ENCODE measurements at places on chromosomes 6 and 20.

GRCh38 chr20:37311710-37312355, 22.4 kb downstream of the MANBAL start:
- no peak for DNase-seq
- H3K36me3 ChIP-seq = peaks cover 83% of the 10 kb centered on the region
- no peak overlapping the region for H3K4me3 ChIP-seq

DNA sequence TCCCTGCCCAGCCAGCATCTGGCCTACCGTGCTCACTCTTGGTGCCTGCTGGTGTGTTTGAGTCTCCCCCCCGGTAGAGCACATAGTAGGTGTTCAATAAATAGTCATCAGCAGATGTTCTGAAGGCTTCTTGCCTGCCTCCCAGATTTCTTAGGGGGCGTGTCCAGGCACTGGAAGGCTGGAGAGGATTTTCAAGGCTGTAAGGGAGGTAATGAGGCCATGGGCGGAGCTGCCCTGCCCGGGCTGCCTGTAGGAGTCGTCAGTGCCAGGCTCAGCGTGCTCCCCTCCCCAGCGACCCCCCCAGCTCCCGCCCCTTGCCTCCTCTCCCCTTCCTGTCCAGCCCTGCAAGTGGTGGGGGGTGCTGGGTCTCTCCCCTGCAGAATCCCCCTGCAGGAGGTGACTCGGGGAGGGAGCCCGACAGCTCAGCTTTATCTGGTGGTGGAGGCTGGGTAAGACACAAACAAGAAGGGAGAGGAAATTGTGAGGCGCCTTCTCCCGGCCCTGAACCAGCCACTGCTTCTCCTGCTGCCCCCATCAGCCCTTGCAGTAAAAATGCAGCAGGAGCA, 55.9 kb downstream of the BCAS4 start:
- DNase-seq = no peak
- peaks cover 7% of the 10 kb centered on the region for H3K36me3 ChIP-seq
- no peak overlapping the region for H3K27ac ChIP-seq
- H3K4me3 ChIP-seq = no peak overlapping the region

GRCh38 chr6:4611429-4612129, 164.6 kb upstream of the CDYL start:
- DNase-seq = no peak
- H3K4me1 ChIP-seq = peaks cover 22% of the 10 kb centered on the region
- H3K27ac ChIP-seq = no peak overlapping the region
- H3K27me3 ChIP-seq = no peaks in the 10 kb centered on the region
- no peaks in the 10 kb centered on the region for H3K36me3 ChIP-seq

DNA sequence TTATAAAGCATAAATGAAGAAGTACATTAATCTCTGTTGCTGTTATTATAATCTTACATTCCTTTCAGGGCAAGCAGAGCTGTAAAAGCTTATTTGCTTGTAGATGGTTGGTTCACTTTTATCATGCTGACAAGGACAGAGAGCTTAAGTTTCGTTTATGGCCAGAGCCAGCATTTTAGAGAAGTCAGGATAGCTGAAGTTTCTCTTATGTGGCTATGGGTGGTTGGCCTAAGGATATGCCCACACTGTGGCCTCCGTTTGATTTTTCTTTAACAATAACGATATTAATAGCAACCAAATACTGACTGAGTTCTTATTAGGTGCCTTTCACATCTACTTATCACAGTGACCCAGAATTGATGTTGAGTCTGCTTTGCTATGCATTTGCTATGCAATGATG, 78.5 kb downstream of the FARS2 start:
- no peak overlapping the region for H3K27ac ChIP-seq
- no peaks in the 10 kb centered on the region for H3K27me3 ChIP-seq
- no peak overlapping the region for H3K4me3 ChIP-seq
- H3K4me1 ChIP-seq = no peaks in the 10 kb centered on the region

- H3K4me3 ChIP-seq = no peak overlapping the region
- no peaks in the 10 kb centered on the region for H3K36me3 ChIP-seq
- peak; percentile 1 for DNase-seq
- no peak overlapping the region for H3K27ac ChIP-seq
- no peaks in the 10 kb centered on the region for H3K4me1 ChIP-seq
These were observed 1129.5 kb downstream of the EPHA7 start for GRCh38 chr6:92289831-92290230.

DNA sequence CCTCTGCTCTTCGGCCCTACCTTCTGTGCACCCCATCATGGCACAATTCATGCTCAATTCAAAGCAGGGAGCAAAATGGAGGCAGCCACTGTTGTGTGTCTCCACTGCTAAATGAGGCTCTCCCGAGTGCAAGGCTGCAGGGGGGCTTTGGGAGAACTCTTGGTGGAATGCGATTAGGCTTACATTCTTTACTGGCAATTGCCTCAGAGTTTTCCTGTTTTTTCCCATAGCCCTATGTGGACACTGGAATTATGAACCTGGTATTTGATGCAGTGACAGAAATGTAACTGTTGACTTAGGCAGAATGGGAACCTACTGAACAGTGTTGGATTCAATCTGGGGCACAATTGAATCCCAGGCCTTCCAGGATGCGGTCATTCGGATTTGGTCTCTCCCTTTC, 187.9 kb upstream of the GMDS start:
- H3K36me3 ChIP-seq = no peaks in the 10 kb centered on the region
- no peak overlapping the region for H3K27ac ChIP-seq
- H3K27me3 ChIP-seq = no peaks in the 10 kb centered on the region
- no peak for DNase-seq

DNA sequence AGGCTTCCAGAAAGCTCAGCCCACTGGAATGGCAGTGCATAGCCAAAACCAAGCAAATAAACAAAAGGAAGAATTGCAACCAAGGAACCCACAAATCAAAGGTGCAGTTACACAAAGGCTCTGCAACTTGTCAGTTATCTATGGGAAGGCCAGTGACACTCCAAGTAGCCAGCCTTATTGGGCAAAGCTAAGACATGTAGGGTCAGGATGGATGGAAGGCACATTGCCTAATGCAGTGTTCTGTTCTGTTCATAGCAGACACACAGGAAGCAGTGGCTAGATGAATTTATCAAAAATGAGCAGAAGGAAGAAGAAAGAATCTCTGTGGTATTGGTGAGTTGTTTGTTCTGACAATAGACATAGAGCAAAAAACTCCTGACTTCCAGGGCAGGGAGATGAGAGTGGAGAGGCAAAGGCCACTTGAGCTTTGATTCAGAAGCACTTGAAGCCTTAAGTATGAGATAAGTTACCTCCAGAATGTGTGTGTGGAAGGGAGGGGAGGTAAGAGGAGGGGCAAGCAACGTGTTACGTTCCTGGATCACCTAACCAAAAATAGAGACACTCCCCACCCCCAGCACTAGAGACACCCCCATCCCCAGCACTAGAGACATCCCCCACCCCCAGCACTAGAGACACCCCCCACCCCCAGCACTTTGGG, 57.9 kb upstream of the AKAP12 start:
- no peaks in the 10 kb centered on the region for H3K27me3 ChIP-seq
- no peak for DNase-seq
- H3K4me1 ChIP-seq = no peaks in the 10 kb centered on the region
- H3K36me3 ChIP-seq = no peaks in the 10 kb centered on the region

GRCh38 chr20:31684153-31685015, 38.3 kb downstream of the BCL2L1 start:
- no peak overlapping the region for H3K4me3 ChIP-seq
- peaks cover 11% of the 10 kb centered on the region for H3K36me3 ChIP-seq
- H3K27ac ChIP-seq = no peak overlapping the region

GRCh38 chr20:23141450-23142161, 55.5 kb upstream of the CD93 start:
- H3K4me1 ChIP-seq = peaks cover 8% of the 10 kb centered on the region
- no peak overlapping the region for H3K4me3 ChIP-seq
- DNase-seq = no peak
- no peaks in the 10 kb centered on the region for H3K36me3 ChIP-seq
- H3K27me3 ChIP-seq = no peaks in the 10 kb centered on the region

DNA sequence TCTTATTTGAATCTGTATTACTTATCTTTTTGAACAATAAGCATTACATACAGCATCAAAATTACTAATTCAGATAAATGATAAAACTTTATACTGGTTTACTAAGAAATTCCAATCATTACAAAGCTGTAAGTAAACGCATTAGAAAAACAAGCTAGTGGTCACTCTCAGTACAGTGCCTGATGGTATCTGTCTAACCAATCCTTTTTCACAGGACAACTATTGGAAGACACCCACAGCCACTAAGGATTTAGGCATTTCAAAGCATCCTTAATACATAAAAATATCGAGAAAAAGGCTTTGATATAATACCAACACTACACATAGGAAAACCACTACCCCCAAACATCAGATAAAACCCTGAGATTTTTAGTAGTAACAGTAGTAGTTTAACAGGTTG, 2.6 kb downstream of the CD164 start:
- peaks cover 5% of the 10 kb centered on the region for H3K4me1 ChIP-seq
- no peak overlapping the region for H3K4me3 ChIP-seq
- no peak overlapping the region for H3K27ac ChIP-seq
- no peaks in the 10 kb centered on the region for H3K27me3 ChIP-seq
- DNase-seq = no peak

- H3K27ac ChIP-seq = no peak overlapping the region
- H3K27me3 ChIP-seq = no peaks in the 10 kb centered on the region
- DNase-seq = no peak
- peaks cover 63% of the 10 kb centered on the region for H3K36me3 ChIP-seq
These were observed 13.2 kb downstream of the SLCO4A1 start for GRCh38 chr20:62655282-62656196.

DNA sequence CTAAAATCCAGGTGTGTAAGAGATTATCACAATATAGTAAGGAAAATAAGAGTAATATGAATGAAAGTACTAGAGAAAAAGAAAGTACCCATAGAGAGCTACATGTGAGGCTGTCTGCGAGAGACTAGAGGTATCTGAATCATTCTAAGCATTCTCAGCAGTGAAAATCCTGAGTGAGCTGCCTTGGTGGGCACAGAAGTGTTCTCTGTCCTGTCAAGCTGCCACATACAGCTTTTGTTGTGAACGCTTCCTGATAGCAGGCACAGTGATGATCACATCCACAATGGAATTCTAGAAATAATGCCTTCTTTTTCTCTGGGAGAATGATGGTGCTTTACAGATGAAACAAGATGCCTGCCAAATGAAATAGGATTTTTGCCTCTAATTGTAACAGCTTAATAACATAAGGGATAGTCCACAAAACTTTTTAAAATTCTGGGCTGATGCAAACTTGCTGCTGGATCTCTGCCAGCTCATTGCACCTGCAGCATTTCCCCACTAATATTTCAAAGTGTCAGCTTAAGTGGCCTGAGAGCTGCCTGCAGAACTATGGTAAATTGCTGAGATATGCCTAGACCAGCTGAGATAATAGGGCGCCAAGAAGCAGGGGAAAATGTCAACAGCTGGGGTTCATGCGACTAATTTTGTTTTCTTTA, 620.5 kb downstream of the DOK5 start:
- H3K36me3 ChIP-seq = no peaks in the 10 kb centered on the region
- no peak overlapping the region for H3K27ac ChIP-seq

DNA sequence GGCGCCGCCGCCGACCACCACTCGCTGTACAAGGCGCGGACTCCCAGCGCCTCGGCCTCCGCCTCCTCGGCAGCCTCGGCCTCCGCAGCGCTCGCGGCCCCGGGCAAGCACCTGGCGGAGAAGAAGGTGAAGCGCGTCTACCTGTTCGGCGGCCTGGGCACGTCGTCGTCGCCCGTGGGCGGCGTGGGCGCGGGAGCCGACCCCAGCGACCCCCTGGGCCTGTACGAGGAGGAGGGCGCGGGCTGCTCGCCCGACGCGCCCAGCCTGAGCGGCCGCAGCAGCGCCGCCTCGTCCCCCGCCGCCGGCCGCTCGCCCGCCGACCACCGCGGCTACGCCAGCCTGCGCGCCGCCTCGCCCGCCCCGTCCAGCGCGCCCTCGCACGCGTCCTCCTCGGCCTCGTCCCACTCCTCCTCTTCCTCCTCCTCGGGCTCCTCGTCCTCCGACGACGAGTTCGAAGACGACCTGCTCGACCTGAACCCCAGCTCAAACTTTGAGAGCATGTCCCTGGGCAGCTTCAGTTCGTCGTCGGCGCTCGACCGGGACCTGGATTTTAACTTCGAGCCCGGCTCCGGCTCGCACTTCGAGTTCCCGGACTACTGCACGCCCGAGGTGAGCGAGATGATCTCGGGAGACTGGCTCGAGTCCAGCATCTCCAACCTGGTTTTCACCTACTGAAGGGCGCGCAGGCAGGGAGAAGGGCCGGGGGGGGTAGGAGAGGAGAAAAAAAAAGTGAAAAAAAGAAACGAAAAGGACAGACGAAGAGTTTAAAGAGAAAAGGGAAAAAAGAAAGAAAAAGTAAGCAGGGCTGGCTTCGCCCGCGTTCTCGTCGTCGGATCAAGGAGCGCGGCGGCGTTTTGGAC, 2.0 kb downstream of the SOX4 start:
- no peaks in the 10 kb centered on the region for H3K27me3 ChIP-seq
- peaks cover 13% of the 10 kb centered on the region for H3K36me3 ChIP-seq
- H3K27ac ChIP-seq = peak overlapping the region; percentile 91
- H3K4me1 ChIP-seq = peaks cover 4% of the 10 kb centered on the region

- no peak overlapping the region for H3K4me3 ChIP-seq
- no peak for DNase-seq
- H3K36me3 ChIP-seq = no peaks in the 10 kb centered on the region
- H3K27me3 ChIP-seq = no peaks in the 10 kb centered on the region
- no peak overlapping the region for H3K27ac ChIP-seq
- no peaks in the 10 kb centered on the region for H3K4me1 ChIP-seq
These were observed 33.7 kb upstream of the TENT5A start for GRCh38 chr6:81786150-81786549.

GRCh38 chr6:133129556-133129955, 111.6 kb upstream of the EYA4 start:
- no peak overlapping the region for H3K27ac ChIP-seq
- no peak overlapping the region for H3K4me3 ChIP-seq
- no peak for DNase-seq

GRCh38 chr6:76014626-76015530, 57.6 kb downstream of the IMPG1 start:
- peak; percentile 35 for DNase-seq
- H3K27ac ChIP-seq = no peak overlapping the region
- H3K4me1 ChIP-seq = peaks cover 7% of the 10 kb centered on the region
- no peaks in the 10 kb centered on the region for H3K36me3 ChIP-seq
- no peaks in the 10 kb centered on the region for H3K27me3 ChIP-seq

DNA sequence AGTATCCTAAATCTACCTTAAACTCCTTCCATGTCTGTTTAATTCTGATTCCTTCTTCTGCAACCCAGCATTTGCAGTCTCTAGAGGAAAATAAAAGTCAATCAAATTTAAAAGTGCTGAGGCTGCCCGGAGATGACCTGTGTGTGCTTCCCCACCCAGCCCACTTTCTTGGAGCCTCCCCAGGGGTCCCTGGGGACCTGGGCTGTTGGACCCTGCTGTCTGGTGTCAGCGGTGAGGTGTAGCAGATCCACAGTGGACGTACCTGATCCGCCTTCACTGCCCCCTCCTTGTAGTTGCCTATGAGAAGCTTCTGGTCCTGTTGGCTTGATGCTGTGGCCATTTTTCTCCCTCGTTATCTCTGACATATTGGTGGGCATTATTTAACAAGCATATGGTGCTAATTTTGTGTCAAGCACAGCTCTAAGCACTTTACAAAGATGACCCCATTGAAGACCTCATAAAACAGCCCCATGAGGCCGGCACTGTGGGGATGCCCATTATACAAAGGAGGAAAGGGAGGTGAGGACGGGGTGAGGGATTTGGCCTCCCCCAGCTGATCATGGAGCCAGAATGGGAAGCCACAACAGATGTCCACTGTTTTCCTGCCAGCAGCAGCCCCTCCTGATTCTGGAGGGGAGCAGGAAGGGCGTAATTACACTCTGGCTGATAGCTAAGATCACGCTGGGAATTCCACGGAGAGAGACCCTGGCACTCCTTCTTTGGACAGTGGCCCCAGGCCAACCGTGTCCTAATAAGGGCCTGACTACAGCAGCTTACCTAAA, 628.2 kb downstream of the CDH26 start:
- H3K4me1 ChIP-seq = peaks cover 8% of the 10 kb centered on the region
- DNase-seq = peak; percentile 80
- H3K4me3 ChIP-seq = no peak overlapping the region
- no peaks in the 10 kb centered on the region for H3K27me3 ChIP-seq
- H3K27ac ChIP-seq = no peak overlapping the region
